ENCODE measurements at places on chromosomes 7 and 10.

DNA sequence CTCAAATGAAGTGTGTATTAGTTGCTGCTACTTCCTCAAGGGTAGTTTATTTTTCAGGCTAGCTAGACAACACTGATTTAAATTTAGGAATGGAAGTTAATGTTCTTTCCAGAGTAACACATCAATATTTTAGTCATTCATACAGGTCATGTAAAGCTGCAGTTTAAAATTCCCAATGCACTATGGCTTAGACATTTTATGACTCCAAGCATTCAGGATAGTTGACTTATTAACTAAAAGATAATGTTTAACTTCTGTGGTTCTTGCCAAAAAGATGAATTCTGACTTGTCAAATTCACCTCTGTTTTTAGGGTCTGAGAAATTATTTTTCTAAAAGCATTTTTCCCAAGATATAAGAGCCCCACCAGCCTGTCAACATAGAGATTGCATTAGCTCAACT is 131.9 kb downstream of the TFPI2 start:
- DNase-seq = no peak

DNA sequence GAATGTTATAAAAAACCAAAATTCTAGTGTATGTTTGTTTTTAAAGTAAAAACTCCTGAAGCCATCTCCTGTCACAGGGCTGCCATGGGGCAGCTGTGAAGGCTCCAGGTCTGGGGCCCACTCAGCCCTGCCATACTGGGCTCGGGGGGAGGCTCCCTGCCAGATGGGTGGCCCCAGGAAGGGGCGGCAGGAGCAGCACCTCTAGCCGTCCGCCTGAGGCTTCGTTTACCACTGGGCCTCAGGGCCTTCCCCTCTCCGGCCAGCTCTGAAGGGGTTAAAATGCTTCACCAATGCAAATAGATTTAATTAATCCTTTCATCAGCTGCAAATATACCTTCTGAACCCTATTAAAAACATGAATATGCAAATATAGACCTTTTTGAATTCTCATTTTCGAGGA is 139.0 kb downstream of the ELFN1 start:
- no peak for DNase-seq

GRCh38 chr10:74763934-74764591 is 62.3 kb upstream of the KAT6B start:
- DNase-seq = no peak

GRCh38 chr7:96415293-96415940 is 93.5 kb upstream of the SLC25A13 start:
- no peak for DNase-seq

GRCh38 chr10:132395704-132396493 is 1.1 kb upstream of the PWWP2B start:
- DNase-seq = no peak

- DNase-seq = no peak
Measured at GRCh38 chr10:71621231-71622153, 98.1 kb downstream of the C10orf105 start.

DNA sequence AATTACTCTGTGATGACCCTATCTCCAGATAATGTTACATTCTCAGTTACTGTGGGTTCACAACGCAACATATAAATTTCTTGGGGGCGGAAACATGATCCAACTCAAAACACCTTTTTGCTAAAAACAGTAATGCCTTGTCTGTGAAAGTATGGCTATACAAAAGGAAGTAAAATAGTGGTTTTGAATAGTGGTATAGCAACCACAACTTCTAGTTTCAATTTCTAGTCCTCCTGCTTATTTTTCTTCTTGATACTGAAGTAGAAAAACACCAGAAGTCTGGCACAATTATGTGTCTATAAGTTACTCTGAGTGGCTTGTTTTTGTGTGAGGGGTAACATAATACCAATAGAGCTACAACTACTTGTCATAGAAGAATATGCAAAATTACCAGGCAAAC is 21.5 kb upstream of the ZNF800 start:
- DNase-seq = no peak

DNA sequence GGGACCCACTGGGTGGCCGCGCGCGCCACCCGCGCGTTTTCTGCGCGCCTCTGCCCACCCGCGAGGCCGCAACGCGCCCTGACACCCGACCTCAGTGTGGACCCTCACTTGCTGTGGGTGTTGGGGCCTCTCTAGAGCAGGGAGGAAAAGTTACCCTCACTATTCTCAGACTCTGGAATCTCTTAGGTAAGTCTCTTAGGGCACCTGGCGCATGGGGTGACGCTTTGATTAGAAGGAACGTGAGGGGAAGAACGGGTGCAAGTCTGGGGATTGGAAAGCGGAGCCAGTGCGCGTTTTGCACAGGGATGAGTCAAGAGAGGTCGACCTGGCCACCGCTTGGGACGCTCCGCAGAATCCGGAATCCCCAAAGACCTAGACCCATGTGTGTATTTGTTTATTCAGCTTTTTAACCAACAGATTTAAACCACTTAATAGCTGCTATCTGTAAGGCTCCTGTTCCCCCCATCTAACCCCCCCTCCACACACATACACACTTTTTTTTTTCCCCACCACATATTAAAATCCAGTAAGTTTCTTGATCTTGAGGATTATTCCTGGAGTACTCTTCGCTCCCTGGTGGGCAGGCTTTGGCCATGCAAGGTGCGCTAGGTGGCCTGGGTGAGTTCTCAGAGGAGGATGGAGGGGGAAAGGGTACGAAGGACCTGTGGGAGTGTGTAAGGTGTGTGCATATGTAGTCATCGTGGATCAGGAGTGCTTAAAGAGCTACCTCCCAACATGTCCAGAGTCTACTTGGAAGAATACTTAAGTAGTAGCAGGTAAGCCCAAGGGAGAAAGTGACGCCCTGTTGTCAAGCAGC is 169.1 kb upstream of the PPP1R3A start:
- DNase-seq = no peak

DNA sequence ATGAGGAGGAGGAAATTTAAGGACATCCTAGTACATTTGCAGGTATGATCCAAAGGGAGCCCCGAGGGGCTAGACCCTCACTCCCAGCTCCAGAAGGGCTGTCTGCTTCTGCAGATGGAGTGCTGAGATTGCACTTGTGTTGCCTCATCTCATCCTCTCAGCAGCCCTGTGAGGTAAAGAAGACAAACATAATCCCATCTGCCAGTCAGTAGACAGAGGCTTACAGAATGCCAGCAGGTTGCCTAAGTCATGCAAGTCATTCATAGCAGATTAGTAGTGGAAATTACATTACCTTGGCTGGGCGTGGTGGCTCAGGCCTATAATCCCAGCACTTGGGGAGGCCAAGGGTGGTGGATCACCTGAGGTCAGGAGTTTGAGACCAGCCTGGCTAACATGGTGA is 45.4 kb downstream of the BLVRA start:
- no peak for DNase-seq

GRCh38 chr10:31136386-31136785 is 104.7 kb upstream of the ZNF438 start:
- no peak for DNase-seq

DNA sequence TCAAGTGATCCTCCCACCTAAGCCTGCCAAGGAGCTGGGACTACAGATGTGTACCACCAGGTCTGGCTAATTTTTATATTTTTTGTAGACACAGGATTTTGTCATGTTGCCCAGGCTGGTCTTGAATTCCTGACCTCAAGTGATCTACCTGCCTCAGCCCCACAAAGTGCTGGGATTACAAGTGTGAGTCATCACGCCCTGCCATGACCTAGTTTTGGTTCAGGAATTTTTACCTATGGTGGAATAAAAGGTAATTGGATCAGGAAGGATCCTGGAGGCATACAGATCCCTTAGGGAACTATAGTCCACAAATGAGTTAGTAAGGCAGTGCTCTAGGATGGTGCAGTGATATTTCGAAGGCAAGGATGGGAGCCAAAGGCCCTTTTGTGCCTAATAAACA is 717.9 kb downstream of the PHTF2 start:
- no peak for DNase-seq

DNA sequence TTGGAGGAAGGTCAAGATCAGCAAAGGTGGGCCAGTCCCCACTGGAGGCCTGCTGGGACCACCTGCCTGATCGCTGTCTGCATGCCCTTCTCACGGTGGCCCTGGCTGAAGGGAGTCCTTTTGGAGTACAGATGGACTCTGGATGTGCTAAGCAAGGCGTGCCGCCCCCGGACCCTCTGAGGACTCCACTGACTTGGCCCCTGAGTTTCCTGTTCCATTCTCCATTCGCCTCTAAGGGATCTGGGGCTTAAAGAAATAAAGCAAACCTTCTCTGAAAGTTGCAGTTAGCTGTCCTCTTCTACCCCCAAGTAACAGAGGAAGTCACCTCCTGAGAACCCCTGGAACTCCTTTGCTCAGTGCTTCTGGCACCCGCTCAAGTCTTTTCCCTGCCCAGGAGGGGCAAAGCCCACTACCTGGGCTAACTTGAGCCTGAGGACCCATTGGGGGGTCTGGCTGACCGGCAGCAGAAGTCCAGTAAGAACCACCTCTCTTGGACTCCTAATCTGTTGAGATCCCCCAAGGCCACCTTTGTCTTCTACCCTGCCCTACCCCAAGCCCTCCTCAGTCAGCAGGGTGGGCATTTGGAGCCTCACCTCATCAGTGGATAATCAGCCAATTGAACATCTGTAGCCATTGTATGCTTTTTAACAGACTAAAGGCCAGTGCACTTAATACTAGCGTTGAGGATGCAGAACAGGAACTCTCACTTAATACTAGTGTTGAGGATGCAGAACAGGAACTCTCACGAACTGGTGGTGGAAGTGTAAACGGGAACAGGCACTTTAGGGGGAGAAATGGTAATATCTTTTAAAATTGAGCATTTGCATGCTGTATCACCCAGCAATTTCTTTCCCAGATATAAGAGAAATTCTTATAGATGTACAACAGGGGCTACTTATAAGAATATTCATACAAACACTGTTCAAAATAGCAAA is 2.2 kb downstream of the TBATA start:
- DNase-seq = no peak

GRCh38 chr10:21519941-21520436 is 5.5 kb downstream of the SKIDA1 start:
- no peak for DNase-seq

- no peak for DNase-seq
Measured at GRCh38 chr7:25669281-25669781, 441.0 kb upstream of the NPVF start.

DNA sequence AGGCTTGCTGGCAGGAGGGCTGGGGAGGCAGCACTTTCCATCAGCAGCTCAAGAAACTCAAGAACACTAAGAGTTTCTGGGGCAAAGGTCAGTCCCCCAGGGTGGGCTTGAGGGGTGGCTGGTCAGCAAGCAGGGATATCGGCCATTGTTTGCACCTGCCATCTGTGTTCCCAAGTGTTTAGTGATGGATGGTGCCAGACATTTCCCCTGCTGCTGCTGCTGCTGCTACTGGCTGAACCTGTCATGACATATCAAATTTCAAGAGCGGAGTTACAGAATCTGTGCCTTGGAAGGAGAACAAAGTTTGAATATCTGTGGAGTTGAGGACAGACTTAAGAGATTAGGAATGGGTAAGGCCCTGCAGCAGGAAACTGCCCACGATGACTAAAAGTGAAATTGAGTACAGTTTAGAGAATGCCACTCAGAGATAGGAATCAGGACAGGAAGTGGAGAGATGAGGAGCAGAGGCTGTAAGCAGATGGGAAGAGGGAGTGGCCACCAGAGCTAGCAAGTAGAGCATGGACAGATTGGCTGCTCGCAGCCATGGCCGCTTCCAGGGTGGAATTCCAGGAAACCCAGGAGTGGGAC is 39.2 kb upstream of the PPP1R3C start:
- DNase-seq = no peak

GRCh38 chr7:80640846-80641245 is 2.4 kb downstream of the CD36 start:
- no peak for DNase-seq

DNA sequence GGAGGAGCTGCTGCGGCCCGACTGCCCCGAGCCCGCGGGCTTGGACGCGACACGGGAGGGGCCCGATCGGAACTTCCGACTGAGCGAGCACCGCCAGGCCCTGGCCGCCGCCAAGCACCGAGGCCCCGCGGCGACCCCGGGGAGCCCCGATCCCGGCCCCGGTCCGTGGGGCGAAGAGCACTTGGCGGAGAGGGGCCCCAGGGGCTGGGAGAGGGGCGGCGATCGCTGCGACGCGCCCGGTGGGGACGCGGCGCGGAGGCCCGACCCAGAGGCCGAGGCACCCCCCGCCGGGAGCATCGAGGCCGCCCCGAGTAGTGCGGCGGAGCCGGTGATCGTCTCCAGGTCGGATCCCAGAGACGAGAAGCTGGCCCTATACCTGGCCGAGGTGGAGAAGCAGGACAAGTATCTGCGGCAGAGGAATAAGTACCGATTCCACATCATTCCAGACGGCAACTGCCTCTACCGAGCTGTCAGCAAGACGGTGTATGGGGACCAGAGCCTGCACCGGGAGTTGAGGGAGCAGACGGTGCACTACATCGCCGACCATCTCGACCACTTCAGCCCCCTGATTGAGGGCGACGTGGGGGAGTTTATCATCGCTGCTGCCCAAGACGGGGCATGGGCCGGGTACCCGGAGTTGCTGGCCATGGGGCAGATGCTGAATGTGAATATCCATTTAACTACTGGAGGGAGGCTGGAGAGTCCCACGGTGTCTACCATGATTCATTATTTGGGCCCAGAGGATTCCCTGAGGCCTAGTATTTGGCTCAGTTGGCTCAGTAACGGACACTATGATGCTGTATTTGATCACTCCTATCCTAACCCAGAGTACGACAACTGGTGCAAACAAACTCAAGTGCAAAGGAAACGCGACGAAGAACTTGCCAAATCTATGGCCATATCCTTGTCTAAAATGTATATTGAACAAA is 1.4 kb downstream of the OTUD1 start:
- no peak for DNase-seq

- no peak for DNase-seq
Measured at GRCh38 chr7:43208242-43208641, 95.8 kb downstream of the HECW1 start.

DNA sequence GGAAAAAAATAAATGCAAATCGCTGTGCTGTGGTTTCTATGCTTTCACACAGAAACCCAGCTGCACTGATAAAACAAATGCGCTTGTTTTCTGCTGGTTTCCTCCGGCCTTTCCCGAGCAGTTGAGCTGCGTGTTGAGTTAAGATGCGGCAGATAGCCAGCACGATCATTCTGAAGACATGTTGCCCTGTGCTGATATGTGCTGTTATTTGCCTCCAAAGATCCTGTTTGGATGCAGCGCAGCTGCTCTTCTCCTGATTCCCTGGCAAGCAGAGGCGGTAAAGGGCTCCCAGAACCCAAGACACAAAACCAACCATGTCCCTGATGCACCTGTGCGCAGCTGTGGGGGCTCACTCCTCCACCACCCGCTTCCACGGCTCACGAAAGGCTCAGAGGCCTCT is 225.4 kb downstream of the PAXIP1 start:
- no peak for DNase-seq

DNA sequence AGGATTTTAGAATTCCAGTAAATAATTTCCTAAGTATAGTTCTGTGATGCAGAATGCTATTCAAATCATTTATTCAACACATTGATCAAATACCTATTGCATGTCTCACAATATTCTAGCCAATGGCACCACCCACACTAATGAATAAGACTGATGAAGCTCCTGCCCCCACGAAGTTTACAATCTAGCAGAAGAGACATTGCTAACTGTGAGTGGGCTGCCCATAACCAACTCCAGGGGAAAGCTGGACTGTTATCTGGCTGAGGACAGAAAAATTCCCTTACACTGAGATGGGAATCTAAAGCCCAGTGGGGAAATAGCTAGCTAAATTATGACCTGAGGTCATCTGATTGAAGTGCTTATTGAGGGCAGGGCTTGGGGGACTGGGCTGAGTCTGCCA is 128.8 kb upstream of the LYZL2 start:
- DNase-seq = no peak
